ENCODE measurements at places on chromosomes 3 and 15.

DNA sequence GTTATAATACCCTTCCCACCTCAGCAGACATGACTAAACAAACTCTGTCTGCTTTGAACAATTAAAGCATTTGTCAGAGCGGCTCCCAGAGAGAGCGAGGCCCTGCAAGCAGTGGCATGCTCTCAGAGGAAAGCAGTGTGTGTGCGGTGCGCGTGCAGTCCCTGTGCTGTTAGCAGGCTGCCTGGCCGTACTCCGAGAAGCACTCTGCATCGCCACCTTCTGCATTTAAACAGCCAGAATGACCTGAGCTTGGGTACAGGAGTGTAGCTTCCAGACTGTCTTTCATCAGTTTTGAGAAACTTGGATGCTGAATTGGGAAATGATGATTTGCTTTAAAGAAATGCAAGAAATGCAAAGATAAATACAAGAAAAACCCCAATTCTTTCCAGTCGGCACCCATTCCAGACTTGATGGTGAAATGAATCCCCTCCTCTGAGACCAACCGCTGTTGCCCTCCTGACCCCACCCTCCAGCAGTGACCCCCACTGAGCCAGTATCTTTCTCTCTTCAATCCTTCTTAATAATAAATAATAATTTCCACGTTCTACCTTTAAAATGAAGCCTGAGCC is 113.5 kb downstream of the VGLL4 start:
- DNase-seq, result peak; percentile 77

DNA sequence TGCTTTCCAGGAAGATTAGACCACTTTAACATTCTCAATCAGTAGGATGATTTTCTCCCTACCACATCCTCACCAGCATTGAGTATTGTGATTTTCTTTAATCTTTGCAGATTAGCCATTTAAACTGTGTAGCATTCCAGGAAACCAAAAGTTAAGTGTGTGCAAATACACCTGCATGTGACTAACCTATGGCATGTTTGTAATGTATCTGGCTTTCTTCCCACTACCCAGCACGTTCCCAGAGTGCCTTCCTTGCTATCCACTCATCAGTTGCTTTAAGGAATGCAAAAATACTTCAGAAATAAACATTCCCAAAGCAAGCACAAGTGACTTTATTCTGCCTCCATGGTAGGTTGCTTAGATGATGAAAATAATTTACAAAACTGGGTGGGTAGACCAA is 74.2 kb downstream of the ATG7 start:
- no peak for DNase-seq

DNA sequence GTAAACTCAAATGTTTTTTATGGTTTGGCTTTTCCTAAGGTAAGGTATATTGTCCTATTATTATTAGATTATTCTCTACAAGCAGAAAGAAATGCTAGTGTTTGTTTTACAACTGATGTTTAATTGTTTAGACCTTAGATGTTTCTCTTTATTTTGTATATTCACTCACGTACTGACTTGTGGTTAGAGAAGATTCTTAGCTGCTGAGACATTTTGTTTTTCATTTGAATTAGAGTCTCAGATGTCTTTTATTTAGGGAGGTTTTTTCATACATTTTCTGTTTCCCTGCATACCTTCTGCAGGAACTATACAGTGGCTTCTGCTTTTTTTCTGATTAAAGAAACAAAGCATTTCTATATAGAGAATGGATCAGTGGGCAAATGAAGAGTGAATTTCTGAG is 110.9 kb downstream of the MYRIP start:
- no peak for DNase-seq

- no peak for DNase-seq
Measured at GRCh38 chr3:99529265-99529664, 109.1 kb upstream of the COL8A1 start.

DNA sequence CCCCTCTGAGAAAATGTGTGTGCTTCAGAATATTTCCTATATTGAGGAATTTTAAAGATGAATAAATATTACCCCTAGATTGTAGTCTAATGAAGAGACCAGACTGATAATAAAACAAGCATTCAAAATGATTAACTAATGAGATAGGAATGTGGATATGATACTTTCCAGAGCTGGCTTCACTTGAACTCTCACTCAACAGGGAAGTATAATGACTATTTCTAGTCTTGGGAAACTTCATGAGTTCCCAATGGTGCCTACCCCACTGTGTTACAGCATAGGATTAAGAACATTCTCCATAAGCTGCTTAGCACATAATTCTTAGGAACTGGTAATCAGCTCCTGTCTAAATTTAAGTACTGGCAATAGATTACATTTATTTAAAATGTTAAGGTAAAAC is 261.5 kb upstream of the ZNF385D start:
- DNase-seq, result no peak

DNA sequence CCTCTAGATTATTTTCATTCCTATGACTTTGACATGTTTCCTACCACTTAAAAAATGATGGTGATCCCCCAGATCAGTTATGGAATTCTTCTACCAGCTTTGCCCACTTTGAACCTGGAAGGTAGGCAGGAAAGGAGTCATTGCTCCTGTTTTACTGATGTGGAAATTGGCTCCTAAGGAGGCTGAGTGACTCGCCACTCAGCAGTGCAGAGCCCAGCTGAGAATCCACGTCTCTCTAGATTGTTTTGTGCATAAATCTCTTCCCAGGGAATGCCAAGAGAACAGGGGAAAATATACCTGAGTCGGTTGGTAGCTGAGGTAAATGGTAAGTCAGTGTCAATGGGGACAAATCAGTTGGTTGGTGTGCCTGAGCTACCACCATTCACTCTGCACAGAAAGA is 4.7 kb downstream of the LTF start:
- no peak for DNase-seq

- no peak for DNase-seq
Measured at GRCh38 chr15:98968576-98968975, 39.0 kb downstream of the PGPEP1L start.

DNA sequence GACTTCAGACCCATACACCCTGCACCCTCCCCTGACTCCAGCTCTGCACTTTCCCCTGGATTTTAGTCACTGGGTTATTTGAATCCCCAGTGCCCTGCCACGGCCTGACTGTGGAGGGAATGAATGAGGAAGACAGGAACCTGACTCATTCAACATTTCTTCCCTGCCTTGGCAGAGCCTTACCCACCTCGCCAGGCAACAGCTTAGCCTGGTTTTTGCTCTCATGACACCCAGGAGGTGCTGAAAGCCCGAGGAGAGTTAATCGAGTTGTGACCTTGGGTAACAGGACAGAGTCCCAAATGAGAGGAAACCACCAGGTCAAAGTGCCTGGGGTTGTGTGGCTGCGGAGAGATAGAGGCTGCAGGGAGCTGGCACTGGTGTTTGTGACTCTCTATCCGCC is 128.3 kb downstream of the SMAD6 start:
- peak; percentile 86 for DNase-seq

DNA sequence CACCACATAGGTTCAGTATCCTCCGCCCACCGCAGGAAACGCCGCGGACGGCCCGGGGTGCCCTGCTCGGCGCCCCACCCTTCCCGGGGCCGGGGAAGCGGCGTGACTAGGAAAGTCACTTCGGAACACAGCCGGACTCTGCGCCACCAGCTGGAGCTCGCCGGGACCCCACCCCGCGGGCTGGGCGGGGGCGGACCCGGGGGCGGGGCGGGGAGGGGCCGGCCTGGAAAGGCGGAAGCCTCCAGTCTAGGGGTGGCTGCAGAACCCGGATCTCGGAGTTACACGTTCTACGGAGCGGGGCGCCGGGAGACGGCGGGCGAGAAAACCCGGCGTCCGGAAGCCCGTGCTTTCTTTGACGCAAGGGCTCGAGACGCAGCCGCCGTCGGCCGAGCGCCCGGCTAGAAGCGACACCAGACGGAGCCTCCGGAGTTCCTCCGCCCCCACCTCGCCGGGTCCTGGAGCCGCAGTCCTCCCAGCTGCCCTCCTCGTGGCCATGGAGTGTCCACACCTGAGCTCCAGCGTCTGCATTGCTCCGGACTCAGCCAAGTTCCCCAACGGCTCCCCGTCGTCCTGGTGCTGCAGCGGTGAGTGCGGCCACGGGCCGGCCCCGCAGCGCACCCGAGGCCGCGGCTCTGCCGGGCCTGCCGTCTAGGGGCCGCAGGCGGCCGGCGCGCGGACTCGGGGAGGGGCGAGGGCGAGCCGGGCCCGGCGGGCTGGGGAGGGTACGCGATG is at the start of gene USP3:
Gene USP3, plus strand, starts transcription at position 347 of the 732 bp plus-strand sequence. Its CDS starts 147 bp downstream, at position 494.
- DNase-seq, result peak; percentile 95

DNA sequence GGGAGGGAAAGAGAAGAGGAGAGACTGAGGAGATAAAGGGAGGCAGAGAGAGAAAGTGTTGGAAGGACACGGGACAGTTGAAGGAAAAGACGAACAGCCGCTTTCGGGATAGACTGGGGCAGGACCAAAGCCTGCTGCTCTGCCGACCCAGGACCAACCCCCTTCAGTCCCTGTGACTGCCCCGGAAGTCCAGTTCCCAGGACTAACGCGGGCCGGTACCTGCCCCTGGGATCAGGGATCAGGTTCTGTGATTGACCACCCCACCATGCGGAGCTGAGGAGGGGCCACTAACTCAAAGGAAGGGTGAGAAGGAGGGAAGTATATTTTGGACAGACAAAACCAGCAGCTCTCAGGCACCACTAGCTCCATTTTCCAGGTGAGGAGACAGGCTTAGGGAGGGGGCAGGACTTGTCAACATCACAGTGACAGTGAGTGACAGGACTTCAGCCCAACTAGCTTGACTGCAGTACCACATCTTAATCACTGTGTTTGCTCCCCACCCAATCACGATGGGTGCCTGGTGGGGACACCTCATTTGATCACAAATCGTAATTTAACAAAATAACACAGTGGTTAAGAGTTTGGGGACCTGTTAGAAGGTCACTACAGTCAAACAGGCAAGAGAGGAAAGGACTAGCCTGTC is 9.8 kb upstream of the EPHB3 start:
- DNase-seq, result no peak

DNA sequence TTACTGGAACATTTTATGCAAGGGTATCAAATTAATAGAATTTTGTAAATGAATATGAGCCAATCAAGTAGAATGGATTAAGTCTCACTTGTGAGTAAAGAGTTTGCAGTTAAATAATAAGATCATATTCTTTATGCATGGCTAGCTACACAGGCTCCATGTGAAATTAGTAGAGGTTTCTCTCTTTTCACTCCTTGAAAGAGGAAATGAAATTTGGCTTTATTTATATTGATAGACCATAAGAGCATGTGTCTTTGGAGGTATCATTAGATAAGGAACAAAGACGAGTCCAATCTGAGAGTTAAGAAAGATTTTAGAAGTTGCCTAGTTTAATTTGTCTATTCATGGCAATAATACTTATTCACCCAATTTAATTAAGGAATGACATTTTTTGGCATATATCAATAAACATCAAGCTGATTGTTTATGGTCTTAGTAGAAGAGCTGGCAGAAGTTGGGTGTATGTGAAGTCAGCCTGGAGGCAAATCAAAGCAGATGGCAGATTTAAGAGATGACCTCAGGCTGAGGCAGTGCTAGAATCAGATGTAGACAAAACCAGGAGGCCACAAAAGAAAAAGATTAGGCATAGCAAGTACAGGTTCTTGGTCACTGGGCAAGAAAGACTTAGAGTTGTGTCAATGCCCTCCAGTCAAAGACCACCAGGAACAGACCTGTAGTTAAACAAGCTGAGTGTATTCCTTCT is 406.5 kb upstream of the ARHGEF26 start:
- DNase-seq, result no peak

GRCh38 chr3:63228677-63229076 is 49.4 kb upstream of the SYNPR start:
- DNase-seq, result no peak

- no peak for DNase-seq
Measured at GRCh38 chr3:100609963-100610362, 562 bp downstream of the ADGRG7 start.

- no peak for DNase-seq
Measured at GRCh38 chr15:39140060-39140604, 440.7 kb upstream of the THBS1 start.

GRCh38 chr3:98743071-98743470 is 20.1 kb upstream of the ST3GAL6 start:
- no peak for DNase-seq

- DNase-seq, result no peak
Measured at GRCh38 chr3:53888232-53888631, 3.4 kb downstream of the SELENOK start.

DNA sequence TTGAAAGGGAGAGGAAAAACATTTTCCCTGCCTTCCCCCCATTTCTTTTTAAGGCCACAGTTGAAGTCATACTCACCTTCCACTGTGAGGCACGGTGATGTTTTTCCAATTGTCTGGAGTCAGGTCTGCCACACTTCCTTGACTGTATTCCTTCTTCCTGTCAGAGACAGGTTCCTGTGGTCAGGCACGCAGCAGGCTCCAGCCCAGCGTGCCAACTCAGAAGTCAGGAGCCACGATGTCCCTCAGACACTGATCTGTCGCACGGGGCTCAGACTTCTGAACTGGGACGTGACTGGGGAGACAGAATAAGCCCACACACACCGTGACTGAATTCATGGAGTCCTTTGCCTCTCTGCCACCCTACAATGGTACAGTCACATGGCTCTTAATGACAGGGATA is 41.2 kb upstream of the ADAMTS9 start:
- peak; percentile 27 for DNase-seq

- no peak for DNase-seq
Measured at GRCh38 chr15:62209322-62209721, 44.2 kb upstream of the C2CD4B start.

GRCh38 chr3:30225021-30225420 is 381.4 kb upstream of the TGFBR2 start:
- no peak for DNase-seq

DNA sequence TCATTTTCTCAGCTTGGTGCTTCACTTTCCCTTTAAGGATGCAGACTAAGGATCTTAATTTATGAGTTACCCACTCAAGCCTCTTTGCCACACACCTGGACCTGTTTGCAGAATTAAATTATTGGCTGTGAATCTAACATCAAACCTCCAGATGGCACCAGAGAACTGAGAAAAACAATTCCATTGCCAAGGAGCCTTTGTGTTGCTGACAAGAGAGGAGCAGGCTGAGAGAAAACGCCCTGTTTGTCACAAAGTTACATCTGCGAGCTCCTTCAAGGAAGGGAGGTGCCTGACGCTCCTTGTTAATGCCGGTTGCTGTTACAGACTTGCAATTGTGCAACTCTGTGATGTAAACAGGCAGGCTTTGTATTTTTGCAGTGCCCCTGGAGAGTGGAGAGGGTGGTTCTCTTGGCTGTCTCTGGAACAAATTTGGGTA is 36.3 kb upstream of the TMC3 start:
- peak; percentile 18 for DNase-seq

GRCh38 chr3:186075489-186075888 is 33.4 kb downstream of the ETV5 start:
- DNase-seq, result no peak

DNA sequence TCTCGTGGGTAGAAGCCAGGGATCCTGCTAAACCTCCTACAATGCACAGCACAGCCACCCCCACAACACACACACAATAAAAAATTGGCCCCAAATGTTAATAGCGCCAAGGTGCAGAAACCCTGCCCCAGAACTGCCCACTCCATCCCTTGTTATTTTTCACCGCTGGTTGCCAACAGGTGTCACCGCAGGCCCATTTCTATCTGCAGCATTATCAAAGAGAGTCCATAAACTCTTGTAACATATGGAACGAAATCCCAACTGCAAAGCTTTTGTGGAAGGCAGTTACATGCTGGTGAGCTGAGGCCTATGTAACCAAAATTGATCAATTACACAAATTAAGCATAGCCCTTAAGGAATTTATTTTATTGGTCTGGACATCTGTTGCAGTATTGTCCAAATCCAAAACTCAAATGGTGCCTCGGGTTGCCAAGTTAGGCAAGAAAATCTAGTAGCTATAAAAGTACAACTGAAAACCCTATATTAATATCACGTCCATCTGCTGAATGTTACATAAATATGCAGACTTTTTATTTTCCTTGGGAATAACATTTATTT is 66.2 kb downstream of the SAMMSON start:
- no peak for DNase-seq

GRCh38 chr3:78221300-78221699 is 1181.4 kb downstream of the ROBO2 start:
- no peak for DNase-seq

Data from heart left ventricle (tissue), 16 donors.